DMS79 (cell line): ENCODE measurements at places on chromosomes 5 and 9.

- DNase-seq: no peak
These were observed 20.9 kb upstream of the NEUROG1 start for GRCh38 chr5:135556620-135557019.

DNA sequence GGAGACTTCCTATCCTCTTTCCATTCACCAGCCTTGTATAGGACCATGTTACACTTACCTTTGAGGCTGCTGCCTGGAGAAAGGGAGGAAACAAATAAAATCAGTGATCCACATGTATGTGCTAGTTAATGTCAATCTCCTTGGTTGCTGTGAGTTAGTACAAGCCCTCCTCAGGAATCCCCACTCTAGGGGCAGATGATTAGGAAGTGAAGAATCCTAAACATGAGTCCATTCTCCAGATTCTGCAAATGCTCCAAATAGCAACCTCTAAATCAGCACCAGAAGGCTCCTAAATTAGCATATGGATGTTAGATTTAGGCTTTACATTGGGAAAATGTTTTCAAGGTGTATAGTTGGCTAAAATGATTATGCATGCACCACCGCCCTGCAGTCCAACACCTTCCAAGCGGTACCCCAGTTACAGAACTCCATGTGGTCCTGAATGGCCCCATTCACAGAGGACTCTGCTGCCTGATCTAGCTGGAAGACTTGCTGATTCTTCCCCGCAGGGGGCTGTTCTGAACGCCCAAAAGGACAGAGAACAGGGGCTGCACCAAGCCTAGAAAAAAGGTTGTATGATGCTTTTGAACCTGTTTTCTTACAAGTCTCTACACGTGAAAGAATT lies 123.2 kb downstream of the TLE1 start:
- DNase-seq: no peak

DNA sequence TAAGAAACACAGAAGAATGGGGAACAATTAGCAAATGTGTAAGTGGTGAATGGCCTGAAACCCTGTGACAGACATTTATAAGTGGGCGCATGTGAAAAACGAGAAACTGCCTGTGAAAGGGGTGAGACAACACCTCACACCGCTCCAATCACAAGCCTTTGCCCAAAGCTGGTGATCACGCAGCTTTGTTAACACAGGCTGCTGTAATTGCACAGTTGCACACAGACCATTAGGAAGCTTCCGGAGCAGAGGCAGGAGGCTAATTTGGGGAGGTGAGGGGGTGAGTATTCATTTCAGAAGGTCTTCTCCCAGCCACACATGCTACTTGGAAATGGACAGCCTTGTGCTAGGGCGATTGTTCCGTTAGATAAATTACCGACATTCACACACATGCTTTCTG lies 294.0 kb downstream of the MED10 start:
- DNase-seq: no peak

GRCh38 chr5:54222336-54222735 lies 88.0 kb downstream of the ARL15 start:
- DNase-seq: no peak

- no peak for DNase-seq
These were observed 42.5 kb downstream of the SLIT3 start for GRCh38 chr5:169258372-169259000.

DNA sequence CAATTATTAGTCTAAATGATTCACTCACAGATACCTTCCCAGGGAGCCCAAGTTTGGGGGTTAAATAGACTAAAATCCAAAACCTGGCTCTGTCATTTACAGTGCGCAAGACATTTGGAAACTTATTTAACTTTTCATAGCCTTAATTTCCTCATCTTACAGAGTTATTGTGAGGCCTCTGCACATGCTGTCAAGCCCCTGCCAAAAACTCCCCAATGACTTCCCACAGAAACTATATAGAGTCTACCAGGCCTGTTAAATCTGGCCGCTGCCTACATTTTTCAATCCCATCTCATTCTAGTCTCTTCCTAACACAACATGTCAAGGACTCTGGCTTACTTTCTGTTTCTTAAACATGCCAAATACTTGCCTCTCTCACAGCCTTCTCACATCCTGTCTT lies 412.5 kb downstream of the ELAVL2 start:
- no peak for DNase-seq

DNA sequence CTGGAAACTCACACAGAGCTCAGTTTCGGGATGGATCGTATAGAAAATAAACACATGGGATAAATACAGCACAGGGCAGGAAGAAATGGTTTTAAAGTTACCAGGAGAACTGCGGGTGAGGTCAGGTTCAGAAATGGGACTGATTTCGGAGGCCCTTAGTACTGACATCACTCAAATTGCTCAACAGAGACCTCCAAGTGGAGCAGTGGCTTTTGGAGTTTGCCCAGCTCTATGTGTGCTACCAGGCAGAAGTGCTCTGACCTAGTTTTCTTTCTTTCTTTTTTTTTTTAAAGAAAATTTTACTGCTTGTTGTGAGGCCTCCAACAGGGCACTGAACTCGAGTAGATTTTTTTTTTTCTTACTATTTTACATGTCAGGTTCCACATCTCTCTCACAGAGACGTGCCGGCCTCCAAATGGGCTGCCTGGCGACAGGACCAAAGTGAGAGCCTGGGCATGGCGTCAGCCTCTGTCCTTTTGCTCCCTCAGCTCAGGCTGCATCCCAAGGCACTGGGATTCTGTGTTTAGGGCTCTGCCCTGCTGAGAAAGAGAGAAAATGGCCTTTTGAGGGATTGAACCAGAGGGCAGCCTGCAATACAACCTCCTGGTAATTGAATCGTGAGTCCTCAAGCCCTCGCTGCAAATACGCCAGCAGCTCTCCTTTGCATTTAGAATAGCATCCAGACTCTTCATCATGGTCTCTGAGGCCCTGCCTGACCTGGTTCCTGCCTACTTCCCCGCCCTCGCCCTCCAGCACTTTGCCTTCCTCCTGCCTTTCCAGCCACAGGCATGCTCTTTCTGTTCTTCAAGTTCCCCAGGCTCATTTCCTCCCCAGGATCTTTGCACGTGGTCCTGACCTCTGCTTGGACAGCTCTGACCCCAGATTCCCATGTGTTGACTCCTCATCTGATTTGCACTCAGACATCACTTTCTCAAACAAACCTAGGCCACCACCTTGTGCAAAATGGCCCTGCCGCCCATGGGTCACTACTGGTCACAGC lies 173.5 kb downstream of the FGF1 start:
- DNase-seq: no peak

DNA sequence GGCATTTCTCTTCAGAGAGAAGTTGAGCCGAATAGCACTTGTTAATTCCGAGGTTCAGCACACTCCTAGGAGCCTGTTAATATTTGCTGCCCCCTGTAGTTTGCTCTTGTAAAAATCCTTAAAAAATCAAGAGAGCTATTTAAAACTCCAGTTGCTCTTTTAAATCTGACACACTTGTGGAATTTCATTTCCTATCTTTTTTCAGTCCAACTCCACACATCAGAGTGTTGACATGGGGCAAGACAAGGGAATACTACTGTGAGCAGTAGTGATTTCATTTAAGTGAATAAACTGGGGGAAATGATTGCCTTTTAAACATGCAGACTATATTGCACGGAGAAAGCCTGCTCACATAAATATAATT lies 1096.3 kb upstream of the DMAC1 start:
- no peak for DNase-seq

- peak; percentile 48 for DNase-seq
These were observed 936 bp upstream of the WDR5 start for GRCh38 chr9:134134949-134135342.

DNA sequence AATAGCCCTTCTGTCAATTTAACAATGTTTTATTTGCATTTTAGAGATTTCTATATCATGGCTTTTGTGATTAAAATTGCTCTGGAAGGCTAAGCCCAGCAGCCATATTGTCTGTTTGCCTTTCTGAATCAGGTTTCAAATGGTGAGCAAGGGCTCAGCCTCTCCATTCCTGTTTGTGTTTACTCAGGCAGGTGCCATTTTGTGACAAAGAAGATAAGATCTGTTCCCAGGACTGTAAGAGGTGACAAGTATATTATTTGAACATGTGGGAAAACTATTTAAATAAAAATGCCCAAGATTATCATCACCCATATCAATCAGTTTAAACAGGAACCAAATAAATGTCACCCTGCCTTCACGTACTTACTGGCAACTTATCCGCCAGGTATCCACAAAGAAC lies 641.3 kb upstream of the KLF4 start:
- DNase-seq: no peak

GRCh38 chr9:36245906-36246305 lies 12.3 kb downstream of the GNE start:
- no peak for DNase-seq

DNA sequence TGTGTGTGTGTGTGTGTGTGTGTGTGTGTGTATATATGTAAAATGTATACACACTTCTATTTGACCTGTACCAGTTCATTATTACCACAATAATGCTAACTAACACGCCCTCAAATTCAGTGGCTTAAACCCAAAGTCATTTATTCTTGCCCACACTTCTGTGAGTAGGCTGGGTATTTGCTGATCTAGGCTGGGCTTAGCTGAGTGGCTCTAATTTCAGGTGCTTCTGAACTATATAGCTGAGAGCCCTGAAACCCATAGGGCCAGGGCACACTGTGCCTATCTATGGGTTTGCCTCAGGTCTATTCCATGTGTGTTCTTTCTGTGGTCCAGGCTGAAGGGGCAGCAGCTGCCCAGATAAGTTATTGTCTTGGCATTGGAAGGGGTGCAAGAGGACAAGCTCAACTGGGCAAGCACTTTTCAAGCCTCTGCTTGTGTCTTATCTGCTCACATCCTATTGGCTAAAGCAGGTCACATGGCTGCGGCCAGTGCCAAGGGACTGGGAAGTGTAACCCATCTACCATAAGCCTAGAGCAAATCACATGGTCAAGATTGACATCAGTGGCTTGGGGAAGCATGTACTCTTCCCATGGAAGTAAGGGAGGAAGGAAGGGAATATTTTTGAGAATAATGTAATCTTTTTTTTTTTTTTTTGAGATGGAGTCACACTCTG lies 139.9 kb downstream of the PALM2AKAP2 start:
- no peak for DNase-seq

DNA sequence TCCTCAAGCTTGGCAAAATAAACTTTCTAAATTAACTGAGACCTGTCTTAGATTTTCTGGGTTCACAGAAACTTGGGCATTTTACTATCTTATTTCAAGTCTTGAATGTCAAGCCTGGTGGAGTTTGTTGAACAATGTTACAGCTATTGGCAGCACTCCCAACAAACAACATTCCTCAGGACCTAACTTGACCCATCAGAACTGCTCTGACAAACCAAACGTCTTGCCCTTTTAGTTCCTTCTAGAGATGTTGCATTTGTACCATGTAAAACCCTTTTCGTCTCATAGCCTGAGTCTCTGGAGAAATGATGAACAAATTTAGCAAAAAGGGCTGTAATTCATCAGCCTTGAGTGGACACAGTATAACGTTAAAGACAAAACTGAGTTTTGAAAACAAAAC lies 51.1 kb downstream of the GNA14 start:
- no peak for DNase-seq

DNA sequence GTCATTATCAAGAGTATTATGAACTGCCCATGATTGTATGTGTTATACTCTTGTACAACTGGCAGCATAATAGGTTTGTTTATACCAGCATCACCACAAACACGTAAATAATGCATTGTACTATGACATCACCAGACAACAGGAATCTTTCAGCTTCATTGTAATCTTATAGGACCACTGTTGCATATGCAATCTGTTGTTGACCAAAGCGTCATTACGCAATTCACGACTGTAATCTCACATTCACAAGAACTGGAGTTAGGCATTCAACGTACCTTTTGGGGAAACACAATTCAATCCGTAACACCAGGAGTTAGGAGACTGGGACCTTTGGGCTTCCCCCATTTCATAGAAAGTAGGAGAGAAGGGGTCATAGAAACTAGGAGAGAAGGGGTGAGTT lies 20.4 kb upstream of the ARSI start:
- DNase-seq: no peak

DNA sequence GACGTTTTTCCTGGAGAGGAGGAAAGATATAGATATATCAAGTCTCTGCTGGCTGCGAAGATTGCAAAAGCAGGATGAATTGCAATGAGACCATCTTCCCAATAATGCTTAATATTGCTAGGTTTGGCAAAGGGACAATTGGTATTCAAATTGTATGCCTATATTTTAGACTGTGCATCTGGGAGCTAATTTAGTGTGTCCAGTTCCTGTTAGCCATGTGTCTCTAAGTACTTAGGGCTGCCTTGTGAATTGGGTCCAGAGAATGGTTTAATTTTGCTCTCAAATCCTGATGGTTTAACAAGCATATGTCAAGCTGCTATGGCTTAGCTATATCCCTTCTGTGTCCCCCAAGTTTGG lies 97.6 kb upstream of the ZNF366 start:
- DNase-seq: no peak

- DNase-seq: no peak
These were observed 59.5 kb downstream of the RORB start for GRCh38 chr9:74556685-74557084.

DNA sequence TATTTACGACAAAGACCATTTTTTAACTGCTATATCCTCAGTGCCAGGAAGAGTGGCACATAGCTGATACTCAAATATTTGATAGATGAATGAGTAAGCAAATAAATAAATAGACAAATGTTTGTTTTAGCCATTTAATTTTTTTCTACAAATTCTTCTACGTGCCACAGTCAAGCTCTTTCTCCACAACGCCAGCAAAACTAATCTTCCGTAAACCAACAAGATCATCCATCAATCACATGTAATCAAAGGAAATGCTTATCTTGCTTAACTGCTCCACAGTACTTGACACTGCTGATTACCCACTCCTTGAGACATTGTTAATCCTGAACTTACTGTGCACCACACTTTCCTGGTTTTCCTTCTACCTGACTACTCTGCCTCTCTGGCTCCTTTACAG lies 136.7 kb downstream of the EDIL3 start:
- no peak for DNase-seq

GRCh38 chr5:75342836-75343235 lies 5.8 kb downstream of the HMGCR start:
- no peak for DNase-seq

DNA sequence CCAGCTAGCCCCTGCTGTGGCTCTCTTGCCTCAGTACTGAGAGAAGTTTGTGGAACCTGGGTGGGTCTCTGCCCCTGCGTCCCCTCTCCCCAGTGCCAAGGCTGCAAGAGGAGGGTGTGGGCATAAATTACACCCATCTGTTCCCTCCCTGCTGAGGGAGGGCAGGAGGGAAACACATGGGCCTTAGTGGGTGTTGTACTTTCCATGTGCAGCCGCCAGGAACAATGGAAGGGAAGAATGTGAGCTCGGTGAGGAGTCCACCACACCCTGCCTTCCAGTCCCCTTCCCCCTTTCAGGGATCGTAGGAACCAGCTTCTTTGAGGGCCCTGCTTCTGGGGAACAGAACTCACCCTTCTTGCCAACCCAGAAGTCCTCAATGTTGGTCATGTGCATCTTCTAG lies 138.2 kb upstream of the KLF4 start:
- DNase-seq: no peak

- peak; percentile 34 for DNase-seq
These were observed 452.1 kb upstream of the PTPRD start for GRCh38 chr9:11064909-11065308.

- no peak for DNase-seq
These were observed 143.0 kb upstream of the RPS23 start for GRCh38 chr5:82421119-82421518.
